ENCODE measurements at places on chromosomes 2 and 18. TPM values are rescaled to one million over a fixed set of nuclear protein-coding genes. Genes with fewer than 3 reads are reported as not detected.

RESP18 gene
- total RNA-seq = not detected

RAB3GAP1 gene
- 35.3 TPM for total RNA-seq

SOX11 gene
- not detected for total RNA-seq

REG3A gene
- total RNA-seq = not detected

ADD2 gene
- total RNA-seq = 15.4 TPM
